ENCODE measurements at places on chromosomes 6 and 20. TPM values are rescaled to one million over a fixed set of nuclear protein-coding genes. Genes with fewer than 3 reads are reported as not detected.
A peak's percentile ranks its signal among the peaks of the same experiment; 100 is the strongest.

DNA sequence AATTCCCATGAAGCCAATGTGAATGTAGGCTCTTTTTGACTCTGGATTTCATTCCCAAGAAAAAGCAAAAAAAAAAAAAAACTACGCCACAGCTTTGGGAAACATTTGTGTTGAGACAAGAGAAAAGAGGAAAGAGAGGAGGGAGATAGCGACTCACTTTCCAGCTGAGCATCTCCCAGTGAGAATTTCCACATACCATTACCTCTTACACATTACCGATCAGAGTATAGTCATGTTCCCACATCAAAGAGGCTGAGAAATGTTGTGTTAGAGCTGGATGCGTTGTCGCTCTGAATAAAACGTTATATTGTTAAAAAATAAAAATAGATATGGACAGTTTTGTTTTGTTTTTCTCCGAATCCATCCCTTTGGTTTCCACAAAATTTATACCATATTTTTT lies 1019.3 kb upstream of the ADGRB3 start:
- DNase-seq, result peak; percentile 80

TREML2 gene
- total RNA-seq, result not detected

- DNase-seq, result no peak
Observed at GRCh38 chr6:40389254-40389653, 197.9 kb downstream of the LRFN2 start.

GRCh38 chr6:122809001-122809400 lies 19.9 kb downstream of the SMPDL3A start:
- no peak for DNase-seq

DNA sequence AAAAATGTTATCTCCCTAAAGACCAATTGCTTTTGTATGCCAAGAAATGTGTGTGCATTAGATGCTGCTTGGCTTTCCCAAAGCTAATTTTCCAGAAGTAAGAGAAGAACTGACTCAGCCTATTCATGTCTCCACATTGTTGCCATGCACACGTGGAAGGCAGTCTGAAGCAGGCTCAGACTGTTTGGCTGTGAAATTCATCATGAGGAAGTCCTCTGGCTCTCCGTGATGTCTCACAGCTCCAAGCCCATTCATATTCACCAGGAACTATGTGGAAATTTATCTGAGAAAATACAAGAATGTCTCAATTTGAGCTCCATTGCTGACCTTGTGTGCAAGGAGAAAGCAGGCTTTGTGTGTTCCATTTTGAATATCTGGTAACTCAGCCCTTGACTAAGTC lies 1022.2 kb upstream of the GJE1 start:
- DNase-seq, result peak; percentile 32

- no peak for DNase-seq
Observed at GRCh38 chr6:159168536-159169192, 536 bp upstream of the FNDC1 start.

GRCh38 chr6:14476793-14477531 lies 359.4 kb downstream of the CD83 start:
- peak; percentile 48 for DNase-seq

DNA sequence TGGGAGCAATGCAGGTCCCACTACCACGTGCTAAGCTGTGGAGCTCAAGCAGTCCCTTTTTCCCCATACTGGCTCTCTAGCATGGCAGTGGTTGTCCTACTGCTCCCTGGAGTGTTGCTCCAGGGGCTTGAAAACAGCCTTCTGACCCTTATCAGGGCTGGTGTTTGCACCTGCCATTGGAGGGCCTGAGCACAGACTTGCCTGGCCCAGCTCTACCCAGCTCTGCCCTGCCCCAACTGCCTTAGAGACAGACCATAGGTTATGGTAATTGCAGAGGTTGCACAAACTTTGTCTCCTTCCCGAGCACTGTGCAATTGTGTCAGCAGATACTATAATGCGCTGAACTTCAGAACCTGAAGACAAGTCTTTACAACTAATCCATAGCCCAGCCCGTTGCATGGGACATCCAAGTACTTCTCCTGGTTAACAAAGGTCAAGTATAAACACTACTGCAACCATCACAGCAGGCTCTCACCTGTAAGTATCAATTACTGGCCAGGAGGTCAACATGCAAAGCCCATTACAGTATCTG lies 58.7 kb downstream of the PDSS2 start:
- no peak for DNase-seq

DNA sequence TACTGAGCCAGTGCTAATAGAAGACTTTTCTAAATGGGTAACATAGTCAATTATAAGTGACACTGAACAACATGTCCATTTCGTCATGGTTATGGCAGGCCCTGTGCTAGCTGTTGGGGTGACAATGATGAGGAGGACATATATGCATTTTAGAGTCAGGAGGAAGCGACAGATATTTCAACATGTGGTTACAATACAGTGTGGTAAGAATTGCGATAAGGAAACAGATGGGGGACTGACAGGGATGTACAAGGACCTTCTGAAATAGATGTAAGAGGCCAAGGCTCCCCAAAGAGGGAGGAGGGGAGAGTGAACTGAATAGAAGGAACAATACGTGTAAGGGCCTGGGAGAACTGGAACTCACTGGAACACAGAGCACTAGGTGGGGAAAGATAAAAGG lies 11.7 kb downstream of the MMP24 start:
- no peak for DNase-seq

CTNNBL1 gene
- 33.6 TPM for total RNA-seq

SEL1L2 gene
- not detected for total RNA-seq

DNA sequence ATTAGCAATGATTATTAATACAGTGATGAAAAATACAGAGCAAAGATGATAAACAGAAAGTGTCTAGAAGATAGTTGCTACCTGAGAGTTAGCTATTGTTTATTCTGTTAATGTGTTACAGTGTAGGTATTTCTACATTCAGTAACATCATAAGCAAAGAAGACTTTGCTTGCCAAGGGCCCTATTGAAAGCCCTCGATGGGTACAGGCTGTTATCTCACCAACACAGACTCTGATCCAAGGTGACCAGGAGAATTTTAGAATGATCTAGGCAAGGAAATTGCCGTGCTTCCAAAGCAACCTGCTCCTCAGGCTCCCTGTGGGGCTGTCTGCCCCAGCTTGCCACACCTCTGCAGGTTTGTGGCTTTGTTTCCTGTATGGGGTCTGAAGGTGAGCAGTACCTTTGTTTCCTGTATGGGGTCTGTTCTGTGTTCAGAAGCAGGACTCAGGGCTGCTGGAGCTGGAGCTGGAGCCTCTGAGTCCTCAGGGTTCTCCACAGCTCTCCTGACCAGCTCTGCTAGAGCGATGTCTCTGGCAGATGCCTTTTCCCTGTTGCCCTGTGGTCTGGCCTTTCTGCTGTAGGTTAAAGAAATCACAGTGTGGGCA lies 32.5 kb downstream of the PHACTR3 start:
- no peak for DNase-seq

FBXO5 gene
- 53.7 TPM for total RNA-seq

DNA sequence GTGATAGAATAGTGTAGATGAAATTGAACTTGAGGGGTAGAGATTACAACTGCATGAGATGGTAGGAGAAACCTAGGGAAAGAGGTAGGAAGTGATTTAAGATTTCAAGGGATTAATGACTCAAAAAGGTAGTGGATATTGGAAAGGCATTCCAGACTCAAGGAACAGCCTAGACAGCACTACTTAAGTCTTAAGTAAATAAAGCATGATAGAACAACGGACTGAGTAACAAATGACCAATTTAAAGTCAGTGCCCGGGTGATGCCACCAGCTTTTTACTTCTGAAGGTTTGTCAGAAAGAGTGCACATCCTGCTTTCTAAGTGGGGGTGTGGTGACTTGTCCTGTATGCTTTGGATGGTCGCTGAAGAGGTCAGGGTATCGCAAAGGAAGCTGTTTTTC lies 81.8 kb downstream of the PHACTR1 start:
- DNase-seq, result no peak

All from LHCN-M2 (cell line).